HuH-7 (cell line): ENCODE measurements at places on chromosomes 5 and 9.

GRCh38 chr9:2663461-2664173 lies 42.0 kb downstream of the VLDLR start:
- DNase-seq: no peak

GRCh38 chr5:138024117-138024516 lies 8.8 kb downstream of the FAM13B start:
- no peak for DNase-seq

GRCh38 chr9:120965344-120966012 lies 38.9 kb upstream of the TRAF1 start:
- DNase-seq: no peak

- no peak for DNase-seq
Measured at GRCh38 chr5:601771-602465, 10.2 kb upstream of the CEP72 start.

DNA sequence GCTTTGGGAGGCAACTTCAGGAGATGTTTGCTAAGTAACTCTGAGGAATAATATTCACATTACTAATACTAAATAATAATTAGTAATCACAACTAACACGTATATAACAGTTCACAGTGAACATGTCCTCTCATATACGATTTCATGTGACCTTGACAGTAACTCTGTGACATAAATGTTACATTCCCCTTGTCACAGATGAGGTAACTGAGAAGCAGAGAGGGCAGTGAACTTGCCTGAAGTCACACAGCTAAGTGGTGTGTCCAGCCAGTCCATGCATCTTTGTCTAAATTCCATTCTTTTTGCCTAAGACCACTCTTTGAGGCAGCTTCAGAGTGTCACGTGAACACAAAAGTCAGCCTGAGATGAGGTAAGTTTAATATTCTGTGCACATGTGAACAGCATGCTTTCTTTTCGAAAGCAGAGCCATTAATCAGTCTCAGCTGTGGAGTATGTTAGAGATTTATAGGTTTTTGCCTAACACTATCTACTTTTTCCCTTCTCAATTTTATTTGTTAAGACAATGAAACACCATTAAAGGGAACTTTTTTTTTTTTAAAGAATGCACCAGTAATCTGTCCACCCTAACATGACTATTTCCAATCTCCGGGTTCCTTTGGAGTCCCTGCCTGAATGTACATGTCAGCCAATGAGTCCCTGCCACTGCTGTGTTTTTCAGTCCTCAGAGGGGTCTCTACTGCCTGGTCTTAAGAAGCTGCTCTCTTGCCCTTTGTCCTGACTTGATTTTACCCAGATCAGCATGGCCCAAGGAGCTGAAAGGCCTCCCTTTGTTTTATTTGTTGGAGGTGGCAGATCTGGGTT lies 43.5 kb downstream of the SH3PXD2B start:
- no peak for DNase-seq

DNA sequence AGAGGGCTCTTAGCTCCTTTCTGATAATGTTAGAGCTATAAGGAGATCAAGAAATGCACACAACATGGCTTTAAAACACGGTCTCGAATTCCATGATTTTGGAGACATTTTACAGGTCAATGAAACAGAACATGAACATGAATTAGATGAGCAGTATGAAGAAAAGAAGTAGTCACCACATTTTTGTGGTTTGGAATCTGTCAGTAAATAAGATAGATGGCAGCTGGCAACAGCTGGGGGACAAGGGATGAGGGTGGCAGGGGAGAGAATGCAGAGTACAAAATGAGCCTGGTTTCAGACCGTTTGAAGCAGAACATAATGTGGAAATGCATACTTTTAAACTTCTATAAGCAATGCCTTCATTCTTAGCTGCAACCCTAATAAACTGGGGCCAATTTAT lies 107.1 kb downstream of the OXCT1 start:
- no peak for DNase-seq

DNA sequence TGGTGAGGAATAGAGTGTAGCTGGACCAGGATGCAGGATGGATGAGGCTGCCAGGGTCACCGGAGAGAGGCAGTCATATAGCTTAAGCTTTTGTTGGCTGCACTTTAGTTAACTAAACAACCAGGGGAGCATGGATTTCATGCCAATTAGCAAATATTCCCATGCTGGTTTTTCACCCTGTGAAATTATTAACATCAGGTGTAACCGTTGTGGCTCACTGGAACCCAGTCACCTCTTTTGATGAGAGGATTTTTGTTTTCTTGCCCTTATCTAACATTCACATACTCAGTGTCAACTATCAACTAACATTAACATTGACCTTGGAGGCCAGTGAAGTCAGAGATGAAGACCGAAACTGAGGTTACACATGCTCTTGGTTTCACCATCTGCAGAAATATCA lies 97.2 kb upstream of the BASP1 start:
- no peak for DNase-seq

DNA sequence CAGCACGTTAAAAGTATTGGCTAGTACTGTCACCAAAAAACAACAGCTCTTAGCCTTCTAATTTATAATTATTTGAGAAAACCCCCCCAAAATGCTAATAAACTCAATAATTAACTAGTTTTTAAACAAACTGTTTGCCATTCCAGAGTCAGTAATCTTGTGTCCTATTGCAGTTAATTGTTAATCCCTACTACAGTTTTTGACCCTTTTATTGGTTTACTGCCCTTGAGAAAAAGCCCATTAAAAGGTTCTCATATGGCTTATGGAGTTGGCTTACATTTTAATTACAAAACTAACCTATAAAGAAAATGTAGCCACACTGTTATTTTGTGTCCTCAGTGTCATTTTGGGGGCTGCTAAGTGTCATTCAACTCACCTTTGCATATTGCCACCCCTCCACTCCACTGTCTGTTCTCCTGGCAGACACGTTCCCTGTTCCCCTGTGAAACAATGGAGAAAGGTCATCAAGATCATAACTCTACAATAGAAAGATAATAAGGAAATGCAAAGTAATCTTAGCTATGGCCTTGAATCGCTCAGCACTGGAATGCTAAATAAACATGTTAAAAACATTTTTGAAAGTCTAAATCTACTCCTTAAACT lies 51.6 kb upstream of the TXNDC8 start:
- DNase-seq: no peak

DNA sequence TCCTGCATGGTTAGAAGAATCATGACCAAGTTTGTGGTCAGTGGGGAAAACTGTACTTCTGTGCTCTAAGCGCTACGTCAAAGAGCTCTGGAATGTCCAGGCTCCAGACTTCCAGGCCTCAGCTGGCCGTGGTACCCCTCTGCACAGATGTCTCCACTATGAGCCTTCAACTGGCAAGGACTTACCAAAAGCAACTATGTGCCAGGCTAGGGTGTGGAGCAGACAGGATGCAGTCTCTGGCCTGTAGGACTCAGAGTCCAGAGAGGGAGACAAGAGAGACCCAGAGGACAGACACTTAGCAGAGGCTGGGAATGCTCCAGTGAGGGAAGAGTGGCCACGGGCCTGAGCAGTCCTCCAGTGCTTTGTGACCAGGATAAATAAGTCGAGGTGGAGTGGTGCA lies 31.0 kb upstream of the TCF7 start:
- DNase-seq: no peak

DNA sequence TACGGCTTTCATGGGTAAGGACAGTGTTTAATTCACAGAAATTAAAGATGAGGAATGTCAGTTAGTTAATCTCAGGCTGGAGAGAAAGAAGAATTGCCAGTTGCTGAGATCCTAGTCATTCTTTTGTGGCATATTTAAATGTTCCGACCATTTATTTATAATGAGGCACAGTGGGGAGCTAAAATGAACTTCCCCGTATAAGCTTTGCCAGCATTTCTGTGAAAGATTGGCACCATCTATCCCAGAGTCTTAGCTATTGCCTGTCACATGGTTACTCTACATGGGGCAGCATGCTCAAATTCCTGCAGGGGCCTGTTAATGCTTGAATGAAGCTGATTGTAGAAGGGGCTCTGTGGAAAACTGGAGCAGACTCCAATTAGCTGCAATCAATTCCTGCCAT lies 314.1 kb downstream of the PRELID2 start:
- no peak for DNase-seq

DNA sequence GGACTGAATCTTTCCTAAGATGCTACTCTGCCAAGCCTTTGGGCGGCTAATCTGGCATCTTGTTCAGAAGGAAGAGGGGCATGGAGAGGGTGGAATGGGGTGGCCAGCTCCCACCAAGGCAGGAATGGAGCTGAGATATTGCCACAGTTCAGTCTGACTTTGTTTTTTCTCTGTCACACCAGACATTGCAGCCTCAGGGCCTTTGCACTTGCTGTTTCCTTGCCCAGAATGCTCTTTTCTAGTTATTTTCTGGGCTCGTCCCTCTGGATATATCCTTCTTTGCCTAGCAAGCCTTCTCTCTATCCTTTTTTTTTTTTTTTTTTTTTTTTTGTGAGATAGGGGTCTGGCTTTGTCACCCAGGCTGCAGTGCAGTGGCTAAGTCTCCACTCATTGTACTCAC lies 40.8 kb downstream of the ZNF618 start:
- DNase-seq: no peak

GRCh38 chr9:83651558-83651957 lies 28.6 kb downstream of the IDNK start:
- DNase-seq: no peak

DNA sequence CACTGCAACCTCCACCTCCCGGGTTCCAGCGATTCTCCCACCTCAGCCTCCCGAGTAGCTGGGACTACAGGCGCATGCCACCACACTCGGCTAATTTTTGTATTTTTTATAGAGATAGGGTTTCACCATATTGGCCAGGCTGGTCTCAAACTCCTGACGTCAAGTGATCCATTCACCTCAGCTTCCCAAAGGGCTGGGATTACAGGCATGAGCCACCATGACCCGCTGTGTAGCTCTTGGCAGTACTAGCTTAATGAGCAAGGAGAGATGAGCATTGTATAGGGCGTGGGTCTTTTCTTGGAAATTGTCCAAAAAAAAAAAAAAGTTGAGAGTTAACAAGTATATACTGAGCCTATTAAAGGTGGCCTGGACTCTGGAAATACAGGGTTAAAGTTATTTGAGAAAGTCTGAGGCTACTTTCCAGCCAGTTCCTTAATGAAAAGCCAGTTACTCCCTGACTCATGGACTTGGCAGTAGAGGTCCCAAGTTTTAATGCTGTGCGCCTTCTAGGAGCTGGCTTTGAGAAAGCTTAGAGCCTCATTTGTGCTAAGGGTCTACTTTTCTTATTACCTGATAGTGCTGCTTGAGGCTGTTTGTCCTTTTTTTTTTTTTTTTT lies 4.2 kb upstream of the FGF18 start:
- no peak for DNase-seq

DNA sequence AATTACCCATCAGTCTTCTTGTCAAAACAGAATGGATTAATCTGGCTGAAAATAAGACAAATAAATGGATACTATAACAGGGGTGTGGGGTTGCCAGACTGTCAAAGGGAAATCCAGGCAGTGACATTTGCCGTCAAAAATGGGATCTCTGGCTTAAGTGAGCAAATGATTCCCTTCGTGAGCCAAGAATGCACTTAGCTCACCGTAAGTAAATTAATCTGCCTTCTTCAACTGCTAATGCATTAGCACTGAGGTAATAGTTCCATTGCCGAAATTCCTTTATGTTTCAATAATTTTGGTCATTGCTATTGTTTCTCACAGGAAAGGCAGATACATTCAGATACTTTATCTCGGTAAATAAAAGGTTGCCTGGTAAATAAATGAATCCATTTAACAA lies 377.8 kb downstream of the KIAA0825 start:
- no peak for DNase-seq

GRCh38 chr5:52854301-52854700 lies 66.6 kb downstream of the ITGA1 start:
- DNase-seq: no peak

GRCh38 chr5:144468571-144468970 lies 297.9 kb downstream of the KCTD16 start:
- no peak for DNase-seq

- no peak for DNase-seq
Measured at GRCh38 chr5:131749723-131750470, 46.9 kb downstream of the FNIP1 start.

- DNase-seq: no peak
Measured at GRCh38 chr5:32280656-32281081, 32.1 kb downstream of the MTMR12 start.

DNA sequence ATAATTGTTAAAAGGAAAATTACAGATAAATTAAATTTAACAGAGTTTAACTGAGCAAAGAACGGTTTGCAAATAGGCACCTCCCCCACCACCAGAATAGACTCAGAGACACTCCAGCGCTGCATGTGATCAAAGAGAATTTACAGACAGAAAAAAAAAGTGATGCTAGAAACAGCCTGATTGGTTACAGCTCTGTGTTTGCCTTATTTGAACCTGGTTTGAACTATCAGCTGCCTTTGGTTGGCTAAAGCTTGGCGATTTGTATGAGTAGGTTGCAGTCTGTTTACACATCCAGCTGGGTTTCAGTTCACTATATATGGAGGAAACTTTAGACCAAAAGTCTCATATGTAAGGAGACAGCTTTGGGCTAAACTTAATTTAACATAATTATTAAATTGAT lies 249.1 kb downstream of the ENC1 start:
- no peak for DNase-seq

- DNase-seq: no peak
Measured at GRCh38 chr9:95100071-95100627, 217.4 kb downstream of the FANCC start.

DNA sequence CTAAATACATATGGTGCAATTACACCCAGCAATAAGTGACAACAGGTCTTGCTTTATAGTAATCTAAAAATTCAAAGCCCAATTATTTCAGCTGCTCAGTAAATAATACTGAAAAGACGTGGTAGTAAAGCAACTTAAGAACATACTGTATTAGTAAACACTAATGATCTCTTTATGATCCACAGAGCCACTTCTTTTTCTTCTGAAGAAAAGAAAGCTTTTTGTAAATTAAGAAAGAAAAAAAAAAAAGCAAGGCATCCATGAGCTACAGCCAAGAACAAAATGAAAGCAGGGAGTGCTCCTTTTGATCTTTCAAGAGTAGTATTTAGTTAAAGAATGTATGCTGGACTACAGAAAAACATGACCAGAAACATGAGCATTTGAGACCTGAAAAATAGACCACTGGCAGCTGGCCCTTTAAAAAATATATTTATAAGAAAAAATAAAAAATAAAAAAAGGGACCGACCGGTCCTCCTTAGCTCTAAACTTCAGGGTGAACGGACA lies 348.7 kb downstream of the GLIS3 start:
- DNase-seq: no peak

- no peak for DNase-seq
Measured at GRCh38 chr5:7795306-7795705, 55.6 kb downstream of the CFAP90 start.

DNA sequence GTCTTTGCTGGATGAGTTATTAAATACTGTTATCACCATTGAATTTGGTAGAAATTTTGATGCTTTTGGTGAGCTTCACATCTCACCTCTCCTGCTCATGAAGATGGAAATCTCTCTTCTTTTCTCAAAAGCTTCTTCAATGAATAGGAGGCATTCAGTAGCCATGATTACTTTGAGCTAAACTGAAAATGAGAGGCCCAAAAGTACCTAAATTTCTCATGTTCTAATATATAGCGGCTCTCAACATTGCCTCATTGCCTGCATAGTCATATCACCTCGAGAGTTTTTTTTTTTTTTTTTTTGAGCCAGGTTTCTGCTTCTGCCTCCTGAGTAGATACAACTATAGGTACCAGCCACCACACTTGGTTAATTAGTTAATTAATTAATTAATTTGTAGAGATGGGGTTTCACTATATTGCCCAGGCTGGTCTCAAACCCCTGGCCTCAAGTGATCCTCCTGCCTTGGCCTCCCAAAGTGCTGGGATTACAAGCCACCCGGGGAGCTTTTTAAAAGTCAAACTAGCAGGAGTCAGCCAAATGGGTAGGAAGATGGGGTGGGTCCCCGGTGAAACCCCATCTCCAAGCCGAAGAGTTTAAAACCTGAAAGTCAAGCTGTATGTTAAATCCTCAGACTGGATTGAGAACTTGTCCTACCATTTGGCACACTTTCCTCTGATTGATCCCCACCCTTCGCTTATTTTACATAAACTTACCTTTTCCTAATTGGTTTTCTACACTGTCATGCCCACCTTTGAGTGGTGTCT lies 169.0 kb downstream of the DOCK2 start:
- DNase-seq: no peak
